ENCODE measurements at places on chromosomes 16 and 17.

DNA sequence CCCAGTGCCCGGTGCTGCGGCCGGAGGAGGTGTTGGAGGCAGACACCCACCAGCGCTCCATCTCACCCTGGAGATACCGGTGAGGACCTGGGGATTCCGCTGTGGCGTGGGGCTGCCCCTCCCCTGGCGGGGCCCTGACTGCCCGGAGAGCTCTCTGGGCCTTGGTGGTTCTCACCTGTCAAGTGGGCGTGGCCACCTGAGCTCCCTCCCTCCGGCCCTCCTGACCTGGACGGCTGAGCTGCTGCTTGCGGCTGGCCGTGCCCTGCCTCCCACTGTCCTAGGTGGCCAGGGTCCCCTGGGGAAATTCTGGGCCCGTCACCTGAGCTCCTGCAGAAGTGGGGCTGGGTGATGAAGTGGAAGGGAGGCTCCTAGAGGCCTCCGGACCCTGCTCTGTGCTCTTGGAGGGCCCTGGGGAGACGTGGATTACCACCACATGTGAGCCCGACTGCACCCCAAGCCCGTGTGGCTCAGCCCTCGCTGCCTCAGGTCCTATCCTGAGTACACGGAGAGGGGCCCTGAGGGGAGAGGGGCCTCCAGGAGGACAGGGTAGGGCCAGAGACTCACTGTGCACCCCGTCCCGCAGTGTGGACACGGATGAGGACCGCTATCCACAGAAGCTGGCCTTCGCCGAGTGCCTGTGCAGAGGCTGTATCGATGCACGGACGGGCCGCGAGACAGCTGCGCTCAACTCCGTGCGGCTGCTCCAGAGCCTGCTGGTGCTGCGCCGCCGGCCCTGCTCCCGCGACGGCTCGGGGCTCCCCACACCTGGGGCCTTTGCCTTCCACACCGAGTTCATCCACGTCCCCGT is 1.1 kb downstream of the IL17C start:
- DNase-seq: no peak

GRCh38 chr17:74201948-74202347 is 1.5 kb upstream of the RPL38 start:
- DNase-seq: no peak

- no peak for DNase-seq
These were observed 154.1 kb upstream of the SOX9 start for GRCh38 chr17:71966459-71967313.

- no peak for DNase-seq
These were observed 262.4 kb upstream of the CDH8 start for GRCh38 chr16:62298600-62298999.

DNA sequence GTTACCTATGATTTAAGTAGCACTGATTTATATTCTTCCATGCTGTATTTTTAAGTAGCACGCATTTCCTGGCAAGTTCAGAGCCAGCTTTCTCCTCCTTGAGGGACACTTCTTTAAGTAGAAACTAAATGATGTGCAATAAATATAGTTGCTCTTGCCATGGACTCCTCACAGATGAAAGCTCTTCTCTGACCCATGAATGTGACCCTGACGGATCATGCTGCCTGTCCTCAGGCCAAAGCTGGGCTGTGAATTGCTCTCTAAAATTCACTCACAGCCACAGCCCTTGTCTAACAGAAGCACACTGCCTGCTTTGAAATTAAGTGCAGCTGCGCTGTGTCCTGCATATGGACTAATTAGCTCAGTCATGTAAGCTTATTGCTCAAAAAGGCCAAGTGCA is 438.8 kb downstream of the PMP22 start:
- DNase-seq: no peak

DNA sequence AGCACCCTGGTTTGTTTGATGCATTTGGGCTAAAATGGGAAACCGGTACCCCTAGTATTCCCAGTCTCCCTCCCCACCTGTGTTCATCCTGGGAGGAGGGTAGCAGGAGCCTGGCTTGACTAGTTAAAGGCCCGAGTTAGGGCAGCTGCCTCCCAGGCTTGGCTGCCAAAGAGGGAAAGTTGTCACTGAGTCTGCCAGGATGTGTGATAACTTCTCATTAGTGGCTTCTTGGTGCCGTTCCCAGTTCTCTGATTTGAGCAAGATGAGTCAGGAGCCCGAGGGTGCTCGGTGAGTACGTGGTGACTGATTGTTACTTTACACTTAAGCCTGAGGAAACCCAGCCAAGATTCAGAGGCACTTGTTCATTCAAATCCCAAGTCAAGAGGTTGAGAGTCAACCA is 2.5 kb downstream of the KRT32 start:
- no peak for DNase-seq
